SW 1271 (cell line): ENCODE measurements at places on chromosomes 3 and 15.

- DNase-seq, result no peak
Observed at GRCh38 chr15:27126449-27126848, 155.5 kb downstream of the GABRG3 start.

GRCh38 chr15:49225572-49226281 is 55.7 kb downstream of the GALK2 start:
- DNase-seq, result peak; percentile 2

DNA sequence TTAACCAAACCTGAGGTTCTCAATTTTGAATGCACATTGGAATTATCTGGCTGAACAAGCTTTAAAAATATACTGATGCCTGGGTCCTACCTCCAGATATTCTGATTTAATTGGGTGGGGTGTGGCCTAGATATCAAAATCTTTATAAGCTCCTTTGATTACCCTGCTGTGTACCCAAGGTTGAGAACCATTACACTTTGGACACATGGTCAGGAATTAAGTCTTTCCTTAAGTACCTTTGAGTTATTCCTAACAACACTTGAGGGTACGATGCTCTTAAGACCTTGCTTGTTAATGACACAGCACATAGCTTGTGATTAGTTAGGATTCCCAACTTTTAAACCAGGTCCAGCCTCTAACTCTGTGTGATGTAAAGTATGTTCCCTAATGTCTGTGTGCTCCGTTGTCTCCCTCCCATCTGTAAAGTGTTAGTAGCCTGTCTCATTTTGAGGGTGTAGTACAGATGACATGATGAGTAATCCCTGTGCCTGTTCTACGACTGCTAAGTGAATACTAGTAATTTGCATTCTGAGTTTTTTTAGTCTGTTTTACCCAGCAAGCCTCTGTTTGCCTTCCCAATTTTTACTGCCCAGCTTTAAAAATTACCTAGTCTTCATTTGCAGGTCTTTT is 154.9 kb downstream of the KLHL25 start:
- no peak for DNase-seq

GRCh38 chr3:126201168-126201567 is 20.8 kb upstream of the ALDH1L1 start:
- DNase-seq, result no peak
